ENCODE measurements at places on chromosomes 7 and 10.

DNA sequence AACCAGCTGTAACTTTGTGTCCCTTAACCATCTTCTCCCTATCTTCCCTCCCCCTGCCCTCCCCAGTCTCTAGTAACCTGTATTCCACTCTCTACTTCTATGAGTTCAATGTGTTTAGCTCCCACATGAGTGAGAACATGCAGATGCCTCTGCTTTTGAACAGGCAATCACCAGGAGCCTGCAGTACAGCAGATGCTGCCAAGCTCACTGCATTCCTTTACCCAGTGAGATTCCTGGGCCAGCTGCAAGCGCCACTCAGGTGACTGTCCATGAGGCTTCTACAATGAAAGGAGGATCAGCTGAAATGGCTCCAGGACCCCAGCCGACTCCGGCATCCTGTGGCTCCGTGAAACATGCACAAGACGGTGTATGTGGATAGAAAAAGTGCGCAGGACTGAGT is 15.7 kb downstream of the GRID1 start:
- no peak for DNase-seq

DNA sequence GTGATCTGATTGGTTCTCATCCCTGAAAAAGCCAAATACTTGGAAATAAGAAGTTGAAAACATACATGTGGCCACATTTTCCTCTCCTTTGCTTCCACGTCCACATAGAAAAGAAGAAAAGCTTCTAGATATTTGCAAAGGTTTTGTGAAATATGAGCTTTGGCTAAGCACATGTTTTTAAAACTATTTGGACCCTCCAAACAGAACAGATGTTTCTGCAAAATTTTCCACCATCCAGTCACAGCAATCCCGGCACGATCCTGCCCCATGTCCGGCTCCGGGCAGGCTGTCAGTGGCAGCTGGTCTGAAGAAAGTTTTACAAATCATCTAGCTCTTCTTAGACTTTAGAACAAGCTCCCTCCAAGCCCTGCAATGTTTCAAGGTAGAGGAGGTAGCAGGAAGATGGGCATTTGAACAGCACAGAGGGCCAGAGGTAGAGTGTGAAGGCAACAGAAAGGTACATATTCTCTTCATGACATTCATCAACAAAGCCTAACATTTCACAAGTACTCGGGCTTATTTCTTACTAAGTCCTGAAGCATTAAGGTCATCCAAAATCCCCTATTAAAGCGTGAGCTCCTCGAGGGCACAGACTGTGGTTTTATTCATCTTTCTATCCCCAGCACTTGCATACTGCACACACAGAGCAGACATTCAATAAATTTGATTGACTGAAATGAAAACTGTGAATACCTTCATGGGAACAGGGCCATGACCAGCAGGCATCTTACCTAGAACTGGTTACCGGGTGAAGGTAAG is 110.1 kb downstream of the JAZF1 start:
- DNase-seq: no peak

- no peak for DNase-seq
Observed at GRCh38 chr7:94064541-94065191, 60.5 kb upstream of the BET1 start.

DNA sequence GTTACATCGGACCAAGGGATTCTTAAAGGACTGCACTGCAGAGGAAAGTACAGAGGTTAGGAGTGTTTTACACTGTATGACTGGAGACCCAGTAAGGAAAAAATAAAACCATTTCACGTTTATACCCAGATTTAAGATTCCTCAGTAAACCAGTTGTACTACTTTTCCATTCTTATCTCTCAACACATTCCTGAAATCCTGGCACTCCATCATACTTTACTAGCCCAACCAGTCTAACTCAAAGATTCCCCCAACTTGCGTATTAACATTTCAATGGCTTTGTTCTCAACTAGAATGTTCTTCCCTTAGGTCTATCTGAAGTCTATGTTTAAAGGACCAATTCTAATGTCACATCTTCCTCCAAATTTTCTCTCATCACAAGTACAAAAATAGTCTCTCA is 8.0 kb downstream of the CCDC186 start:
- DNase-seq: no peak

DNA sequence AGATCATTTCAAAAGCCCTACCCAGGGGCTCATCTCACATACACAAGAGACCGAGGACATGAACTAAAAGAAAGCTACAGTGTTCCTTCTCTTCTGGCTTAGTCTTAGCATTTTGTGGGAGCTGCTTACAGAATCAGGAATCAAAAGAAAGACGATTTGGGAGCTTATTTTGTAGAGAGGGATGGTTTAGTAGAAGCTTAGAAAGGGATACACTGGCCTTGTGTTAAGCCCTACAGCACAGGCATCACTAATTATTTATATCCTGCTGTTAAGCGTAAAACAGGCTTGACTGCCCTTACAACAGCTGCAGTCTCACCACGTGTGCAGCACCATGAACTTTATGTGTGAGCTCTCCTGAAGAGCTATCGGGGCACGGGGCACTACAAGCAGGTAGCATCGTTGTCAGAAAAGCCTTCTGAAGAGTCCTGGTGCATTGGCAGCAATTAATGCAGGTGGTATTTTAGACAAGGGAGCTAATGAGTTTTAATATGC is 798.3 kb downstream of the NXPH1 start:
- DNase-seq: peak; percentile 82

DNA sequence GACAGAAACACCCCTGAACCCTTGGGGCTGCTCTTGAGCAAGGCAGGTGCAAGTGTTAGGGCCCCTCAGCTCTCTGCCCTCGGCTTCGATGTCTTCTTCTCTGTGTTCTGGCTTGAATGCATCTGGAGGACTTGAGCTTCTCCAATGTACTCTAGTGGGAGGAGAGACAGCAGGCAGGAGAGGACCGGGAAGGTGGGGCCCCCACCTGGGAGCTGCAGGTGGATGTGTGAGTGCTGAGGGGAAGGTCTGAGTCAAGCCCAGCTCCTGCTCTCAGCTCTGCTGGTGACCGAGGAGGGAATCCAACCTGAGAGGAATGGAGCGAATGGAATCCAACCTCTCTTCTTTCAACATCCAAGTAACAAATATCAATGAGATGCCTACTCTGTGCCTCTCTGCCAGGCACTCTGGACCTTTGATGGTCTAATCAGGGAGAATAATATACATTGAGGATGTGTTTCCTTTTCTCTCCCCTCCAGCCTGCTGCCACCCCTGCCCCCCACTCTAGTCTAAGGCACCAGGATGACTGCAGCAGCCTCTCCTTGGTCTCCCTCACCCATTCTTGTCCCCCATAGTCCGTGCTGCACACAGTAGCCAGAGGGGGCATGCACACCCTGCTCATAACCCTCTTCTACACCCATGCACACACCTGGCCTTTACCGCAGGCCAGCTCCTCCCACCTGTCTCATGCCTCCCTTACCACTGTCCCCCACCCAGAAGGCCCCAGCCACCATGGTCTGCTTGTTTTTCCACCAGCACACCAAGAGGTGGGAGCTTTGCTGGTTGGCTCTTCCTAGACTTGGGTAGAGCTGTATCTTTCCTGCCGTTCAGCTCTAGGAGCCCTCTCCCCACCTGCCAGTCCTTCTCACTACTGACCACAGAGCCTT is 13.6 kb downstream of the TBATA start:
- no peak for DNase-seq

DNA sequence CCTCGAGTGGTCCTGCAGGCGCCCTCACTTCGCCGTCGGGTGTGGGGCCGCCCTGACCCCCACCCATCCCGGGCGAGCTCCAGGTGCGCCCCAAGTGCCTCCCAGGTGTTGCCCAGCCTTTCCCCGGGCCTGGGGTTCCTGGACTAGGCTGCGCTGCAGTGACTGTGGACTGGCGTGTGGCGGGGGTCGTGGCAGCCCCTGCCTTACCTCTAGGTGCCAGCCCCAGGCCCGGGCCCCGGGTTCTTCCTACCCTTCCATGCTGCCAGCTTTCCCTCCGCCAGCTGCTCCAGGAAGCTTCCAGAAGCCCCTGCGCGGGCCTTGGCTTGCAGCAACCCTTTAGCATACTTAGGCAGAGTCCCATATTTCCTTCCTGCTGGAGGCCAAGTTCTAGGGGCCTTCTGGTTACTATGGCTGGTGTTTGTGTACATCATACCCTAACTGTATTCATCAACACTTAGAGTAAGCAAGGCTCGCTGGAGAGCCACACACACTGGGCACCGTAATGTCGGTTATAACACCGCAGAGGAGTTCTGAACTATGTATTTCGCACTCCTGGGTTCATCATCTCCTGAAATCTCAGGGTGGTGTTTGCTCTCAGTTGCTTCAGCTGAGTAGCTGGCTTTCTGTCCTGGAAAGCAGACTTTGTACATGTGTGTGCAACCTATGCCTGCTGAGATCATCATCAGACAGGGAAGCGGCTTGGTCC is 471 bp downstream of the MGMT start:
- no peak for DNase-seq

DNA sequence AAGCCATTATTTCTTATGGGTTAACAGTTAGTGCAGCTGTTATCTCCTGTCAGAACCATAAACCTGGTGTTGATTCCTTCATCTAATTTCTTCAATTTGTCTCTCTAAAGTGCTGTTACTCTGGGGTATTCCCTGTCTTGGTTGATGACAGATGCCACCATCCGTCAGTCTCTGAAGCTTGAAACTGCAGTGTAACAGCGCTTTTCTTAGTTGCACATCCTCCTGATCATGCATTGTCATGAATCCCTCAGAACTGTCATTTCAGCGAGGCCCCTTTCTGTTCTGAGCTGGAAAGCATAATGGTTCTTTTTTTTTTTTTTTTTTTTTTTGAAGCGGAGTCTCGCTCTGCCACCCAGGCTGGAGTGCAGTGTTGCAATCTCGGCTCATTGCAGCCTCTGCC is 193.9 kb downstream of the SDK1 start:
- no peak for DNase-seq

- no peak for DNase-seq
Observed at GRCh38 chr10:9051328-9051974, 997.0 kb downstream of the GATA3 start.
